Cardiac muscle cell (in vitro differentiated cells and primary cell): ENCODE measurements at places on chromosomes 3 and 15.
A peak's percentile ranks its signal among the peaks of the same experiment; 100 is the strongest.

GRCh38 chr15:29008846-29009245 lies 123.1 kb downstream of the APBA2 start:
- no peak for DNase-seq
- H3K27ac ChIP-seq = no peak overlapping the region
- H3K36me3 ChIP-seq = no peaks in the 10 kb centered on the region
- no peaks in the 10 kb centered on the region for H3K27me3 ChIP-seq

- no peak overlapping the region for H3K27ac ChIP-seq
- no peak for DNase-seq
- H3K27me3 ChIP-seq = no peaks in the 10 kb centered on the region
- H3K4me1 ChIP-seq = no peaks in the 10 kb centered on the region
- H3K36me3 ChIP-seq = no peaks in the 10 kb centered on the region
Measured at GRCh38 chr15:77656294-77656693, 23.6 kb upstream of the LINGO1 start.

GRCh38 chr15:73845907-73846306 lies 27.5 kb upstream of the TBC1D21 start:
- H3K36me3 ChIP-seq = no peaks in the 10 kb centered on the region
- no peak overlapping the region for H3K27ac ChIP-seq
- no peak for DNase-seq

DNA sequence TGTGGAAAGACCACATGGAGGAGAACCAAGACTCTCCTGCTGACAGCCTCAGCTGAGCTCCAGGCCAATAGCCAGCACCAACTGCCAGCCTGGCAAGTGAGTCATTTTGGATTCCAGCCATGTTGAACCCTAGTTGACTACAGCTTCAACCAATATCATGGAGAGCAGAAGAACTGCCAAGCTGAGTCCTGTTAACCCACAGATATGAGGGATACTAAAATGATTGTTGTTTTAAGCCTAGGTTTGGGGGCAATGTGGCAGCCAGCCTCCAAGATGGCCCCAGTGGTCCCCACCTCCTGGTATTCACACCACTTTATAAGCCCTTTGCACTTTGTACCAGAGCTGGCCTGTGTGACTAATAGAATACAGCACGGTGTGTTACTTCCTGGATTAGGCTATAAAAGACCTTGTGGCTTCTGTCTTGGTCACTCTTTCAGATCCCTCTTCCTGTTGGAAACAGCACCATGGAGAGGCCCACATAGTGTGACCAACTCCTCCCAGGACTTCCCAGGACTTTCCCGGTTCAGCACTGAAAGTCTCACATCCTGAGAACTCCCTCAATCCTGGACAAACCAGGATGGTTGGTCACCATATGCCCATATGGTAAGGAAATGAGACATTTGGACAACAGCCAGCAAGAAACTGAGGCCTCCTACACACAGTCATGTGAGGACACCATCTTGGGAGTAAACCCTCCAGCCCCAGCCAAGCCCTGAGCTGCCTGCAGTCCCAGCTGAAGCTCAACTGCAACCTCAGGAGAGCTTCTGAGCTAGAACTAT lies 32.4 kb upstream of the CDV3 start:
- no peak overlapping the region for H3K27ac ChIP-seq
- no peak overlapping the region for H3K4me3 ChIP-seq
- no peaks in the 10 kb centered on the region for H3K27me3 ChIP-seq

DNA sequence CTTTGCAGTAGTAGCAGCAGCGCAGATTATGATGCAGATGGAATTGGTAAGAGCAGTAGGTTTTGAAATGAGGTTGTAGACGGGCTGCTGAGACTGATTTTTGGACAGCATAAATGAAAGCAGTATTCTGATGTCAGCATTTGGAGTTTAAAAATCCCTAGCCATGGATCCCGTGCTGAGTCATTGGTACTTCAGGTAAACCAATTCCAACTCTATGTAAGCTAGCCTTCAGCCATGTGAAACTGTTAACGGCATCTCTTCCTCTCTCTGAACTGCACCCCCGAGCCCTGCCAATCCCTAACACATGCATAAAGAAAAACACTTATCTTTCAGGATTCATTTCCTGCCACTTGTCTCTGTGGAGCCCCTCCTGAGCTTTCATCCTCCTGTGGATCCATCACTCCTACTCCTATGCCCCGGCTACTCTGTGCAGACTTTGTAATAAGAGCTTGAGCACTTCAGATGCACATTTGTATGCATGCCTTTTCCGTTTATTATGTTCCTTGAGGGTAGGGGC lies 119.0 kb downstream of the AKAP13 start:
- H3K4me1 ChIP-seq = peaks cover 50% of the 10 kb centered on the region
- H3K27me3 ChIP-seq = no peaks in the 10 kb centered on the region
- no peaks in the 10 kb centered on the region for H3K36me3 ChIP-seq
- H3K27ac ChIP-seq = peak overlapping the region; percentile 80
- no peak overlapping the region for H3K4me3 ChIP-seq

- no peaks in the 10 kb centered on the region for H3K36me3 ChIP-seq
- H3K27ac ChIP-seq = no peak overlapping the region
- H3K27me3 ChIP-seq = no peaks in the 10 kb centered on the region
Measured at GRCh38 chr3:21049334-21050062, 701.5 kb downstream of the ZNF385D start.

DNA sequence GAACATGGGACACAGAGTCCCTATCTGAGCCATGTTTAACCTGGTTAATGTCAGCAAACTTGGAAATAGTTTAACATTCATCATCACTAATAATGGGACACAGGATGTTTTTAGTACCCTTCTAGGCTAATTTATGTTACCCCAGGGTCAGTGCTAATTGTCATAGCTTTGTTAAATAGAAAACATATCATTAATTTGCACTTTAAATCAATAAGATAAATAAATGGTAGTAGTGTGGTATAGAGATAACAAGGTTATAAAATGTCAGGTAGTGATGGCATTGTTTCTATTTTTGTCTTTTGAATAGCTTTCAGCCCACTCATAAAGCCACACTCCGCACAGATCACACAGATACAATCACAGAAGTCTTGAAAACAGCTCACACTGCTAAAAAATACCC lies 534.9 kb downstream of the MECOM start:
- H3K4me1 ChIP-seq = no peaks in the 10 kb centered on the region
- DNase-seq = no peak
- H3K27me3 ChIP-seq = no peaks in the 10 kb centered on the region
- H3K4me3 ChIP-seq = no peak overlapping the region
- no peaks in the 10 kb centered on the region for H3K36me3 ChIP-seq

DNA sequence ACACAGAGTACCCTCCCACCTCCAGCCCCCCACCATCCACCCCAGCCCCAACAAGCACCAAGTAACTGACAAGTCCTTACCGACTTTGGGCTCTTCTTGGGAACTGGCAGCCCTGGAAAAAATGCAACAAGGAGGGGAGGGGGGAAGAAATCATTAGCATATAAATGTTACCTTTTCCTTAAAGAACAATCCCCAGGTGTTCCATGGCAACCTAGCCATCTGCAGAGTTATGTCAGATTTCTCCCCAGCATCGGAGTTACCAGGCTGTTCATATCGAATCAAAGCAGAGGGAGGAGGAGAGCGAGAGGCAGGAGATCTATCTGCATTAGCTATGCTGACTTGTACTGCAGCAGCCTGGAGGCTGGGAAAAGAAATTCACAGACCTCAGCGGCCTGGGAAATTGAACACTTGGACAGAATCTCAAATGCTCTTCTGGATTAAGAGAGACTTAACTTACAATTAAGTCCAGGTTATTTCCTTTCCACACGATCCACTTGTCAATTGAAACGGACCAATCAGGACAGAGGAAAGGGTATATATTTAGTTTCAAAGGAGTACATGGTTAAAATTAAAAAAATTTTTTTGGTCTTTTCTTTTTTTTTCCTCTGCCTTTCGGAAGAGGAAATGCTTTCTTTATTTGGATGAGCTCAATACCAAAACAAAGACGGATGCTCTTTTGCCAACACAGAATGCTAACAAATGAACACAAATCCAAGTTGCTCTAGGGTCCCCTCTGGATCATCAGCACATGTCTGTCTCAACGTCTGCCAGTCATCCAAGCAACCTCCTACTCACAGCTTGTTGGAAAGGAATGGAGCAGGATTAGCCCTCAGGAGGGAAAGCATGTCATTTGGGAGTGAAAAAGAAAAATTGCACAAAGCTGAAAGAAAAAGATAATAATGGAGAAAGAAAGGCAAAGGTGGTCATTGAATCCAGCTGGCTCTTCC lies 637.1 kb downstream of the MAGI1 start:
- H3K36me3 ChIP-seq = no peaks in the 10 kb centered on the region
- H3K4me3 ChIP-seq = no peak overlapping the region
- no peak for DNase-seq
- peaks cover 7% of the 10 kb centered on the region for H3K4me1 ChIP-seq

GRCh38 chr3:192892981-192893700 lies 24.5 kb downstream of the MB21D2 start:
- H3K27ac ChIP-seq = no peak overlapping the region
- peaks cover 46% of the 10 kb centered on the region for H3K27me3 ChIP-seq
- H3K4me3 ChIP-seq = no peak overlapping the region
- H3K4me1 ChIP-seq = peaks cover 13% of the 10 kb centered on the region
- DNase-seq = no peak

GRCh38 chr15:60899322-60899966 lies 329.7 kb downstream of the RORA start:
- no peak overlapping the region for H3K4me3 ChIP-seq
- peaks cover 35% of the 10 kb centered on the region for H3K27me3 ChIP-seq
- no peaks in the 10 kb centered on the region for H3K36me3 ChIP-seq
- no peak overlapping the region for H3K27ac ChIP-seq
- H3K4me1 ChIP-seq = peaks cover 12% of the 10 kb centered on the region
- no peak for DNase-seq

DNA sequence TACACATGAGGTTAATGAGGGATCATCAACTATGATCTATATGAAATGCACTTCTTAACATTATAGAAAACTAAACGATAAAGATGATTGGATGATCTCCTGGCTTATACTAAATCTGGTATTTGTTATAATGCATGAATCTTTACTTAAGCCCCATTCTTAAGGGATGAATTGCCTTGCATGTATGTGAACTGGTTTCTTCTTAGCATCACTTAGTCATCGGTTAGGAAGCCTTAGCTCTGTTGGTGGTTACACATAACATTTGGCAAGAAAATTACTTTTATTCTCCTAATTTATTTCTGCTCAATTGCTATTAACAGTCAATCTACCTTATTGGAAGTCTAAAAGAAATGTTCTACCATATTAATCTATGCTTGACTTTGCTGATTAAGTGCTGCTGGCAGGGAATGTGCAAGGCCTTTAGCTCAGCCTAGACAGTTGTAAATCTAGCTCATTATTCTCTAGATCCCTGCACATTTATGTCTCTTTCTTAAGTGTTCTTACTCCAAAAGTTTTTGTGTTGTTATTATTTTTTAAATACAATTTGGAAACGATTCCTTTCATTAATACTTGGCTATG lies 356.0 kb downstream of the ZPLD1 start:
- no peak overlapping the region for H3K4me3 ChIP-seq
- H3K27ac ChIP-seq = no peak overlapping the region
- no peaks in the 10 kb centered on the region for H3K36me3 ChIP-seq

DNA sequence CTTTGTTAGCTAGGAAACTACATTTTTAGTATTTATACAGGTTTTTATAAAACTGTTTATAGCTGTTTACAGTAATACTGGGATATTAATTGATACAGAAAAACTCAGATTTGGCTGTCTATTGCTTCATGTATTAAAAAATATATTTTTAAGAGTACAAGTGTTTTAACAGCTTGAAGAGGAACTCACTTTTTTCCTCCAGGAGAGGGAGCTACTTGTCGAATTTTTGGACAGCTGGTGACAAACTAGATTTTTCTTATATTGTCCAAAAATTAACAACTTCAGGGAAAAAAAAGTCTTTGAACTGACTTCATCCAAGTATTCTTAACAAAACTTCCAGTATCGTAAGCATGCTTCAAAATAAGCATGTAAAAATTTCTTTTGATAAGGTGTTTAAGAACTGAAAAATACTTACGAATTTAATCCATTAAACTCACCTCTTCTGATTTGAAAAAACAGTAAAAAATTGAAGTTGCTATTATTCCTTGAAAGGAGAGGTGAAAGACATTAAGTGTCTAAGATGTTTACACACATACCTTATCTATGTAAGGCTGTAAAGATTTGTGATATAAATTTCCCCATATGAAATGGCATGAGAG lies 4.0 kb downstream of the DIPK2A start:
- H3K4me3 ChIP-seq = peak overlapping the region; percentile 75
- H3K27me3 ChIP-seq = no peaks in the 10 kb centered on the region
- no peaks in the 10 kb centered on the region for H3K36me3 ChIP-seq
- peaks cover 24% of the 10 kb centered on the region for H3K4me1 ChIP-seq
- peak; percentile 80 for DNase-seq

DNA sequence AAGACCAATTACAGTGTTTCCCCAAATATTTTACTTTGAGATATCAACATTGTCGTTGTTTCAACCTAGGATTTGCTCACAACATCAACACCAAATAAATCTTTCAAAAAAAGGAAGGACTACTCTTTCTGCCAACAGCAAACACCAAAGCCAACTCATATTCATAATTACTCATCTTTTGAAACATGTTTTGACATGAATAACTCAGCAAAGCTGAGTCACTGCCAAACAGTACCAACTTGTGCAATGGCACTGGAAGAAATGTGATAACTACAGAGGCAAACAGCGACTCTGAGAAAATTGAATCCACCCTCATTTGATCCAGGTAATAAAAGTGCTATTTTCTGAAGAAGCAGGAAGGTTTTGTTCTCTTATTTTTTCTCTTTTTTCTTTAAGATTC lies 67.2 kb downstream of the PEX5L start:
- no peak overlapping the region for H3K27ac ChIP-seq
- no peaks in the 10 kb centered on the region for H3K27me3 ChIP-seq
- H3K4me1 ChIP-seq = peaks cover 6% of the 10 kb centered on the region

DNA sequence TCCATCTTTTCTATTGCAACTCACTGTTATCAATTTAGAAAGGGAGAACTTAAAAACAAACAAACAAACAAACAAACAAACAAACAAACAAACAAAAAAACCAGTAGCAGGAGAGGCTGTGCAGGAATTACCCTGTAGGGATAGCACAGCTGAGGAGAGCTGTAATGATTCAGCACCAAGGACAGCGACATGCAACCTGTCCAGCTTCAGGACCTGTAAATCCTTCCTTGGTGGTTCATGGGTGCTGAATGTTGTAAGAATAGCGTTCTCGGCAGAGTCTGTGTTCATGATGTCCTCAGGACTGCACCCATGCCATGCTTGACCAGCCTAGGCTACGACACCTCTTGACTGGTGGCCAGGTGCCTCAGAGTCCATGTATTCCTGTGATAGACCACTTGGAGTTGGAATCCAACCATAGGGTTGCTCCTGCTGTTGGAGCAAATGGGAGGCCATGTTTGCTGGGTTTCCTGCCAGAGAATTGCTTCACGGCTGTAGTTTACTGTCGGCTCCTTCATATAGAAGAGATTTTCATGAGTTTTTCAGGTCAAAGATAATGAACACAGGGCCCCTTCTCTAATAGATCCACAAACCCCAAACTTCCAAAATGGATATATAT lies 65.9 kb downstream of the CACNA2D3 start:
- H3K4me1 ChIP-seq = no peaks in the 10 kb centered on the region
- H3K4me3 ChIP-seq = no peak overlapping the region
- no peaks in the 10 kb centered on the region for H3K27me3 ChIP-seq
- no peak overlapping the region for H3K27ac ChIP-seq
- peak; percentile 84 for DNase-seq
- no peaks in the 10 kb centered on the region for H3K36me3 ChIP-seq

- H3K4me3 ChIP-seq = no peak overlapping the region
- no peak overlapping the region for H3K27ac ChIP-seq
- H3K27me3 ChIP-seq = no peaks in the 10 kb centered on the region
Measured at GRCh38 chr15:54500330-54500729, 522.1 kb downstream of the UNC13C start.

GRCh38 chr3:33980252-33980651 lies 181.8 kb downstream of the PDCD6IP start:
- peaks cover under 1% of the 10 kb centered on the region for H3K4me1 ChIP-seq
- no peak overlapping the region for H3K27ac ChIP-seq
- no peaks in the 10 kb centered on the region for H3K27me3 ChIP-seq
- no peaks in the 10 kb centered on the region for H3K36me3 ChIP-seq
- DNase-seq = peak; percentile 38
